ENCODE measurements at places on chromosomes 16 and 17. TPM values are rescaled to one million over a fixed set of nuclear protein-coding genes. Genes with fewer than 3 reads are reported as not detected.

- no peak for DNase-seq
Measured at GRCh38 chr16:89785523-89786155, 30.8 kb downstream of the FANCA start.

DNA sequence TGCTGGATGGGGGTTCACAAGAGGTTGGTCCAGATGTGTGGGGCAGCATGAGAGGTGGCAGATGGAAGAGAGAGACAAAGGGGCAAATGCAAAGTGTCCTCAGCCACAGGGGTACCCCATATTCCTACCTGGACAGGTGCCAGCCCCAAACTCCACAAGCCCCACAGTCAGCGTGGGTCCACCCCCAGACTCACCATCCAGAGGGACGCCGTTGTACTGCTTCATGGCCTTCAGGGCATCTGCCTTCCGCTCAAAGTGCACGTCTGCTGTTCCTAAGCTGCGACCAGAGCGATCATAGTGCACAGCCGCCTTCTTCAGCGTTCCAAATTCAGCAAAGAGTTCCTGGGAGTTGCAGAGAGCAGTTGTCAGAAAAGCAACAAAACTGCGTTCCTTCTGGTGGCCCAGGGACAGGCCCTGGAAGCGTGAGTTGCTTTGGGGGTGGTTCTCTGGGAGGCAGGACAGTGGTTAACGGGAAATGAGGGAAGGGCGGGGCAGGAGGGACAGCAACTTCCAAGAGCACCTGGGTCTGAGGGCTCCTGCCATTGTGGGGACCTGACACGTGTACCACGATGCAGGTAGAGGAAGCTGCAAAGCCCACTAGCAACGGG is 2.3 kb downstream of the ALYREF start:
- no peak for DNase-seq

DNA sequence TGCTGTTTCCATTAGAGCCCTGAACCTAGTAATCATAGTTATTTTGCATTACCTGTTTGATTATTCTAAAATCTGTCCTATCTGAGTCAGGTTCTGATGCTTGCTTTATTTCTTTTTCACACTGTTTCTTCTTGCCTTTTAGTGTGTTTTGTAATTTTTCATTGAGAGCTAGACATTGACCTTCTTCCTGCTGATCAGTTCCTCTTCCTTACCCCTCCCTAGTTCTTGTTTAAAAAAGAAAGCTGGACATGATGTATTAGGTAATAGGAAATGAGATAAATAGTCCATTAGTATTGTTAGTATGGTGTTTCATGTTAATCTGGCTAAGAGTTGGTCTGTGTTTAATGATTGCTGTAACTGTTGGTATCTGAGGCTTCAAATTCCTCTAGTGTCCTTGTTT is 13.4 kb downstream of the WWP2 start:
- no peak for DNase-seq

DNA sequence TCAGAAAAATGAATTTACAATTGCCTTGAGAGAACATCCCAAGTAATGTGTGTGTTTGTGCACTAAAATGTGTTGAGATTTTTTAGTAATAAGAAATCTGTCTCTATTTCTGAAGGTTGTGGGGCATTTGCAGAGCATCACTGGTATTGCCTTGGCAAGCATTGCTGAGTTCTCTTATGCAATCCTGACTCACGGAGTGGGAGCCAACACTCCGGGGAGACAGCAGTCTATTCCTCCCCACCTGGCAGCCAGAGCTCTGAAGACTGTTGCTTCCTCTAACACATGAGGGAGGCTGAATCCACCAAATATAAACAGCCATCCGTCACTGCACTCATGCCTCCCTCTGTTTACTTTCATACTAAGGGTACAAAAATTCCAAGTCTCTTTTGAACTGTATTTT is 10.6 kb downstream of the CNTD1 start:
- peak; percentile 50 for DNase-seq

- DNase-seq = no peak
Measured at GRCh38 chr16:81447383-81448101, 2.9 kb downstream of the CMIP start.

Gene GFER
- total RNA-seq = 6.7 TPM

Gene C1QTNF8
- total RNA-seq = not detected

Gene KRT28
- not detected for total RNA-seq
